Activated T-helper 1 cell treated with anti-CD3 and anti-CD28 coated beads, Interleukin-12 subunit alpha, Interleukin-12 subunit beta, Interleukin-2, Interleukin-4 antibody, amounts not matched to agents 30 ng/mL and 10 ng/mL and 1 ng/mL, durations not matched to agents 14 hours and 24 hours and 36 hours (primary cell): ENCODE measurements at places on chromosomes 6 and 20.

DNA sequence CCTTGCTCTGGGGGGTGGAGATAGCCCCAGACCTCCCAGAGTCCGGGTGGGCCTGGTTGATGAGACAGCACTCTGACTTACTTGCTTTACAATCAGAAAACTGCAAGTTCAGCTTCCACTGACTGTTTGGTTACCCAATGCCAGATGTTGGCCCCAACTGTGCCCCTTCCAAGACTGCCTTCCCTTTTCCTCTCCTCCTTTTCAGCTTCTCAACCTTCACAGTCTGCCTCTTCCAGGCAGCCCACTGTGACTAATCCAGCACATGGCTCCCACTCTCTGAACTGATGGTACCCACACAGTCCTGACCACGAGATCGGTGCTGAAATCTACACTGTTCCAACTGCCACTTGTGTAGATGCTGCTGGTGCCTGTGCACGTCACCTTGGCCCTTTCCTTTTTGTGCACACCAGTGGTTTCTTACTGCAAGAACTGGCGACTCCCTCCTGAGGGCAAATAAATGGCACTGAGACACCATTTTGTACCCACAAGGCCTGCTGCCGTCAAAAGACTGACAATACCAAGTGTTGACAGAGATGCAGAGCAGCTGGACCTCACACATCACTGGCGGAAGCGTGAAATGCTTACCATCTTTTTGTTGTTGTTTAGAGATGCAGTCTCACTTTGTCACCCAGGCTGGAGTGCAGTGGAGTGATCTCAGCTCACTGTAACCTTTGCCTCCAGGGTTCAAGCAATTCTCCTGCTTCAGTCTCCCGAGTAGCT is 1.8 kb upstream of the ARFGAP1 start:
- peaks cover 4% of the 10 kb centered on the region for H3K27me3 ChIP-seq
- H3K4me3 ChIP-seq, result peak overlapping the region; percentile 85
- peaks cover 23% of the 10 kb centered on the region for H3K4me1 ChIP-seq
- DNase-seq, result no peak
- H3K36me3 ChIP-seq, result peaks cover 2% of the 10 kb centered on the region

DNA sequence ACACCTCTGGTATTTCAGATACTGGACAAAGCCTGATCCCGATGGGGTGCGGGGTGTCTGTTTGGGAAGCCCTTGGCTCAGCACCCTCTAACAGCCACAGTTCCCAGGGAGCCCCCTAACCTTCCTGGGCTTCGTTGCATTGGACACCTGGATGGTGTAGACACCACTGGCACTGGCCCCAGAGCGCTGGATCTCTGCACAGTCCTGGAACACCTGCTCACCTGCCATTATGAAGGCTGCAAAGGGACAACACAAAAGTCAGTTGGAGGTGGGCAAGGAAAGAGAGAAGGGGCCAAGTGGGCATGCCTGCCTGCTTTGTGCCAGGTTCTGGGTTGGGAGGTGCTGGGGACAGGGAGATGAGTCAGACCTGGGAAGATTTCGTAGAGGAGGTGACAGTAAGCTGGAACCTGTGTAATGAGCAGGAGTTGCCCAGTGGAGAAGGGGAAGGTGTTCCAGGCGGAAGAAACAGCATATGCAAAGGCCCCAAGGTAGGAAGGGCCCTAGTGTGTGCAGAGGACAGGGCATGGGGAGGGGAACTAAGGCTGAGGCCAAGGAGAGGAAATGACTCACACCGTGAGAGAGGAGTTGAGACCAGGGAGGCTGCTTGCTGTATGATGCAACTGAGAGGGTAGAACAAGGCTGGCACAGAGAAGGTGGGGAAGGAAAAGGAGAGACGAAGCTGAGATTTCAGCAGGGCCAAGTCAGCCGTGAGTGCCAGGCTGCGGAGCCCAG is 34.9 kb downstream of the ANGPT4 start:
- peak overlapping the region; percentile 15 for H3K4me3 ChIP-seq
- H3K36me3 ChIP-seq, result no peaks in the 10 kb centered on the region
- H3K4me1 ChIP-seq, result peaks cover 20% of the 10 kb centered on the region
- no peak for DNase-seq
- peaks cover 9% of the 10 kb centered on the region for H3K27me3 ChIP-seq

DNA sequence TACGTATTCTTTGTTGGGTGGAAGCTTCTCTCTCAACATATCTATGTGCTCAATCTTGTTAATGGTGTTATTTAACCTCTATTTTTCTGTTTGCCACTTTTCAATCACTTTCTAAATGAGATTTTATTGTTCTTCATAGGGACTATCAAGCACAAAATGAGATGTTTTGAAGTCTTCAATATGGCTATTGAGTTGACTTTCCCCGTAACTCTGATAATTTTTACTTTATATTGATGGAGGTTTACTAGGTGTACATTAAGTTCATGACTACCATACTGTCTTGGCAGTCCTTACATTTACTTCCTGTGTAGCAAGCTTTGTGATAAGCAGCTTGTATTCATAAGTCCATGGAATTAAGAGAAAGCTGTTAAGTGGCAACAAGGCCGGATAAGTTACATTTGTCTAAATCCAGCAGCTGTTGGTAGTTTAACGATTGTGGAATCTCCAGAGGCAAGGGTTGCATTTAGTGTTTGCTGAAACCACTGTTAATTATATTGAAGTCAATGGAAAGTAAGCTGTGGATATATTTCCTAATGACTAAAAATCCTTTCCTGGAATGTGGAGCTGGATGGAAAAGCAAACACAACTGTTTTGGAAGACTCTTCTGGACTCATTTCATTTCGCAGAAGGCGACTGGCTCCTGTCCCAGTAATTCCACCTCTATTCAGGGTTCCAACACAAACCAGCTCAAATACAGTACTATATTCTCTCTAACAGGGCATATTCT is 57.3 kb upstream of the SMIM29 start:
- H3K4me1 ChIP-seq, result no peaks in the 10 kb centered on the region
- no peak for DNase-seq
- no peak overlapping the region for H3K4me3 ChIP-seq
- no peaks in the 10 kb centered on the region for H3K36me3 ChIP-seq
- H3K27me3 ChIP-seq, result no peaks in the 10 kb centered on the region

DNA sequence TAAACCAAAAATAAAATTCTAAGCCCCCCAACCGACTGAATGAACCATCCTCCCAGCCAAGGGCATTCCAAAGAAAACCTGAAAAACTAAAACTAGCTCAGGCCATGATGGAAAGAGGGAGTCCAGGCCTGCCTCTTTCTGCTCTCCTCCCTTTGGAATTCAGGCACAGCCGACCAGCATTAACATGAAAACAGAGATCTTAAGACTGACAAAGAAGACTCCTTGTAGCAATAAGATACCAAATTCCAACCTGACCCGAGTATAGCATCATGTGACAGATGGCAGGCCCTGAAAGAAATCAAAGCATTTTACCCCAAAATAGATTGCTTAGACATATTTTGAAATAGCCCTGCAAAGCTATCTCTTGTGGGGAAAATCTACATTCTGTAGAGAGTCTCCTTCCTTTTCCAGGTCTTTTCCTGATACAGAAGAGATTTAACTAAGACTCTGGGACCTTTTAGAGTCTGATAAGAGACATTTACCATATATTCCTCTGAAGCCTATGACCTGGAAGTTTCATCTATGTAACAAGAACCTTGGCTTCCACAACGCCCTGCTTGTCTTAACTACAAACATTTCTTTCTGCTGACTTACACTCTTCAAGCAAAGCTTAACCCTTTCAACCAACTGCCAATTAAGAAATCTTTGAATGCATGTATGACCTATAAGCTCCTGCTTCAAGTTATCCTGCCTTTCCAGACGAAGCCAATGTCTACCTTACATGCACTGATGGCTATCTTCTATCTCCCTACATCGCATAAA is 22.2 kb upstream of the TXLNB start:
- no peaks in the 10 kb centered on the region for H3K27me3 ChIP-seq
- no peak overlapping the region for H3K4me3 ChIP-seq
- no peak overlapping the region for H3K27ac ChIP-seq

- no peaks in the 10 kb centered on the region for H3K36me3 ChIP-seq
- H3K4me1 ChIP-seq, result no peaks in the 10 kb centered on the region
- no peak for DNase-seq
- no peak overlapping the region for H3K27ac ChIP-seq
These were observed 829.4 kb downstream of the EPHA7 start for GRCh38 chr6:92589996-92590395.

GRCh38 chr6:40148882-40149573 is 214.8 kb upstream of the MOCS1 start:
- no peak for DNase-seq
- no peaks in the 10 kb centered on the region for H3K36me3 ChIP-seq
- no peak overlapping the region for H3K27ac ChIP-seq
- H3K4me1 ChIP-seq, result no peaks in the 10 kb centered on the region

- no peaks in the 10 kb centered on the region for H3K36me3 ChIP-seq
- no peak for DNase-seq
- H3K4me1 ChIP-seq, result no peaks in the 10 kb centered on the region
- no peak overlapping the region for H3K4me3 ChIP-seq
- no peak overlapping the region for H3K27ac ChIP-seq
These were observed 599 bp upstream of the PSORS1C1 start for GRCh38 chr6:31113861-31114540.

GRCh38 chr20:15333170-15333569 is 995.8 kb upstream of the FLRT3 start:
- H3K36me3 ChIP-seq, result no peaks in the 10 kb centered on the region
- DNase-seq, result no peak
- H3K4me1 ChIP-seq, result no peaks in the 10 kb centered on the region

- H3K4me1 ChIP-seq, result no peaks in the 10 kb centered on the region
- H3K27me3 ChIP-seq, result peaks cover 7% of the 10 kb centered on the region
- no peak for DNase-seq
- H3K27ac ChIP-seq, result no peak overlapping the region
- H3K36me3 ChIP-seq, result no peaks in the 10 kb centered on the region
- no peak overlapping the region for H3K4me3 ChIP-seq
These were observed 27.5 kb upstream of the TBXT start for GRCh38 chr6:166194914-166195859.

DNA sequence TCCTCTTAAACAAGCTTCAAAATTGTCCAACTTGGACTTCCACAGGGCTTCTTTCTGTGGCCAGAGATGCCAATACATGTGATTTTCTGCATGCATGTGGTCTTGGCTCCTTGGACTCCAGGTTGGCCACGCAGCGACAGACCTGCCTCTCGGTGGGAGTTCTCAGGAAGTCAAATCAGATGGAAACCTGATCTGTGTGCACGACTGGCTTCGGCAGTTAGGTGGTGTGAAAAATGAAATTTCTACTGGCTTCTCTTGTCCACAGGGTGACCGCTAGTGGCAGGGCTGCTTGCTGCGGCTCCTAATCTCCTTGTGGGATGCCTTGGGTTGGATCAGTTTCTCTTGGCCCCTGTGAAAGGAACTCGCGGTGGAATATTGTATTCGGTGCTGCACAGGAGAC is 57.3 kb downstream of the PHACTR3 start:
- H3K27ac ChIP-seq, result no peak overlapping the region
- H3K4me1 ChIP-seq, result no peaks in the 10 kb centered on the region
- H3K4me3 ChIP-seq, result no peak overlapping the region
- DNase-seq, result no peak
- no peaks in the 10 kb centered on the region for H3K36me3 ChIP-seq

DNA sequence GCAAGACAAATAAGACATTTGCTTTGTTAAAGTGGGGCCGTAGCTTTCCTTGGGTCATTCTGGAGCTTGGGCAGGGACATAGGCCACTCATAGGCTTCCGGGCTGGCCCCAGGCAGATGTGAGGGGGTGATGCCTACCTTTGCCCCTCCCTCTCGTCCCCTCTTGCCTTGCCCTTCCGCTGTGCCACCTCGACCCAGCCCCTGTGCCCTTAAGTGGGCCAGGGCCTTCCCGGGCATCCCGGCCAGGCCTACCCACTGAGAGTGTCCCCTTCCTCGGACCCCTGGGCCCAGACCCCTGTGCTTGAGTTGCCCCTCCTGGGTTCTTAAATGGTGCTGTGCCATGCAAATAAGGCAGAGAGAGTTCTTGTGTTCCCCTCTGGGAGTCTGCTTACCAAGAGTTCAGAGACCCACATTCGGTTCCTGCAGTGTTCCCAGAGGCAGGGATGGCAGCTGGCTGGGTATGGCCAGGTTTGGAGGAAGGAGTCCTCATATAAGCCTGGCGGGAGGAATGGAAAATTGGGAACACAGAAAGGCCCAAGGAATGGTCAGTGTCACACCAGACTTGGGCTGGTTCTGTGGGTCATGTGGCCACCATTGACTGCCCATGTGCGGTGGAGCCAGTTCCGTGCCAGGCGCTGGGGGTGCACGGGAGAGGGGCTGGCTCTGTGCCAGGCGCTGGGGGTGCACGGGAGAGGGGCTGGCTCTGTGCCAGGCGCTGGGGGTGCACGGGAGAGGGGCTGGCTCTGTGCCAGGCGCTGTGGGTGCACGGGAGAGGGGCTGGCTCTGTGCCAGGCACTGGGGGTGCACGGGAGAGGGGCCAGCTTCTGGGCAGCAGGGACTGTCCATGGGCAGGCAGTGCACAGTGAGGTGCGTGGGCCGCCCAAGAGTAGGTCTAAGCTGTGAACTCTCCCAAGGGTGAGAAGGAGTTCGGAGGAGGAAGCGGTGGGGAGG is 173.5 kb upstream of the SNX9 start:
- H3K36me3 ChIP-seq, result peaks cover 14% of the 10 kb centered on the region
- peaks cover 16% of the 10 kb centered on the region for H3K4me1 ChIP-seq
- no peak overlapping the region for H3K4me3 ChIP-seq
- H3K27ac ChIP-seq, result no peak overlapping the region

DNA sequence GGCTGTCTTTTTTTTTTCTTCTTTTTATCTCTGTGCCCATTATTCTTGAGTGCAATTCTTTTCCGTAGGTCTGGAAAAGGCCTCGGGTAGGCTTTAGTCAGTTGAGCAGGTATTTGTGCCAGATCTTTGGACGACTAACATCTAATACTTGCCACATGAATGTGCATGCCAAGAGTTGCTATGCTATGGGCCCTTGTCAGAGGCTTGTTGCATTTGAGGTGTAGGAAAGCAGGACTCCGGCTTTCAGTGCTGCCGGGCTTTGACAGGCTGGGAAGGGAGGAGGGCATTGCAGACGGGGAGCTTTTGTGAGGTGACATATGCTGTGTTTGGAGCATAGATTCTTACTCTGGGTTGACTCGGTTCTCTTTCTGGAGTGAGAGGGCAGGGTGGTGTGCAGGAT is 10.2 kb downstream of the LRRC1 start:
- H3K4me1 ChIP-seq, result no peaks in the 10 kb centered on the region
- peaks cover 8% of the 10 kb centered on the region for H3K27me3 ChIP-seq
- no peak for DNase-seq
- H3K4me3 ChIP-seq, result no peak overlapping the region
- no peak overlapping the region for H3K27ac ChIP-seq

DNA sequence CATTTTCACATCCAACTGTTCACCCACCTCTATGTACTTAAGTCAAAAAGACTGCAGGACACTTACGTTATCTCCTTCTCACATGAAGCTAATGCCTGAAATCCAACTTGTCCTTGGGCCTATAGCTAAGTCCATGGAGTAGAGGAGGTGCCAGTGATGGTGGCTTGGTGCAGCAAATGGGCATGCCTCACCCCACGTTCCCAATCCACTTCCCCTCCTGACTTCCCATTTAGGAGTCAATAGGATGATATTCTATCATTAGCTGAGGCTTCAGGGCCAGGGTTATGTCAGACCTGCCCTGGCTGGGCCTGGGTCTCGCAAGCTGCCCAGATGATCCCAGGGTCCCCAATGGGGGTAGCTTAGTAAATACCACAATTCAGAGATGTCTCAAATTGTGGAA is 410.4 kb downstream of the MAFB start:
- no peak for DNase-seq
- H3K27me3 ChIP-seq, result peaks cover 3% of the 10 kb centered on the region
- no peak overlapping the region for H3K4me3 ChIP-seq
- no peaks in the 10 kb centered on the region for H3K36me3 ChIP-seq
- no peak overlapping the region for H3K27ac ChIP-seq

GRCh38 chr20:4812641-4813075 is 90.9 kb downstream of the PRND start:
- no peaks in the 10 kb centered on the region for H3K27me3 ChIP-seq
- peaks cover 22% of the 10 kb centered on the region for H3K36me3 ChIP-seq
- no peak for DNase-seq
